CD4-positive, alpha-beta T cell treated with Interleukin-21 for 1 hour (primary cell): ENCODE measurements at places on chromosomes 3 and 15.

- DNase-seq: no peak
Measured at GRCh38 chr3:126083138-126083445, 832 bp downstream of the SLC41A3 start.

GRCh38 chr3:193788189-193788991, 195.4 kb downstream of the OPA1 start:
- peak; percentile 9 for DNase-seq

- DNase-seq: no peak
Measured at GRCh38 chr3:38043486-38043885, 4.5 kb downstream of the DLEC1 start.

- DNase-seq: no peak
Measured at GRCh38 chr3:297585-297984, 101.0 kb downstream of the CHL1 start.

GRCh38 chr3:146339349-146339748, 88.4 kb upstream of the PLSCR4 start:
- no peak for DNase-seq

DNA sequence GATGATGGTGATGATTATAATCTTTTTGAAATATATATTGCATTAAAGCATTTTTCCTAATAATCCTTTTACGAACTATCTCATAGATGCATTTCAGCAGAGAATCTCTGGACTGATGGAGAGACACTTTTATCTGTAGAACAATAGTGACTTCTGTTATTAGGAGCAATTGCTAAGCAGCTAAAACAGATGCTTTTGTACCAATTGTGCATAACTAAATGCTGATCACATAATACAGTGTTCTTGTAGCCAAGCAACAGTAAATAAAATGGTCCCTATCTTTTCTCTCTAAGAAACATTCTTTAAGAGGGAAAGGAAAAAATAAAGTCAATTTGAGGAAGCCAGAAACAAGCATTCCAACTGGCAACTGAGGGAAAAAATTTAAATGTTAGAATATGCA, 405.8 kb upstream of the GOLIM4 start:
- DNase-seq: no peak

DNA sequence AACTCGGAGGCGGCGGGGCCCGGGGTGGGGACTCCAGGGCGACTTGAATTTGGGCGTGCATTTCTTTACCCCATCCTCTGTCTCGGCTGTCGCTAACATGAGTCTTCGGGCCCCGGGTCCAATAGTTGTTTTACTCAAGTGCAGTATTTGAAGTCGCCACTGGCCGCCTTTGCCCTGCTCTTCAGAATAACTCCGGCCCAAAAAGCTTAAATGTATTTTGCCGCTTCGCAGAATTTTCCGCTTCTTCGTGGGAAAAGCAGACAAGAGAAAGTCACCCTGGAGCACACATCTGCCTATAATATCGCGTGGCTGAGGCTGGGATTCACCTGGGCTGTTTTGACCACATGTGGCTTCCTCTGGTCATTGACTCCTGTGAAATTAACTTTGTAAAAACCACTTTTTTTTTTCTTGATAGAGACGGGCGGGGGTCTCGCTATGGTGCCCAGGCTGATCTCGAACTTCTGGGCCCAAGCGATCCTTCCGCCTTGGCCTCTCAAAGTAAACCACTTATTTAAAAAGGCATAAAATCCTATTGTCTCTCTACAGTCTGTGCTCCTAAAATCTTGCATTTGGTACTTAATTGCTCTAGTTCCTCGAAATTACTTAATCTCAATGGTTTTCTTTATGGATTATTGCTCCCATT, 676 bp downstream of the CNOT10 start:
- no peak for DNase-seq

GRCh38 chr15:47964229-47964628, 156.6 kb upstream of the SLC24A5 start:
- DNase-seq: no peak

DNA sequence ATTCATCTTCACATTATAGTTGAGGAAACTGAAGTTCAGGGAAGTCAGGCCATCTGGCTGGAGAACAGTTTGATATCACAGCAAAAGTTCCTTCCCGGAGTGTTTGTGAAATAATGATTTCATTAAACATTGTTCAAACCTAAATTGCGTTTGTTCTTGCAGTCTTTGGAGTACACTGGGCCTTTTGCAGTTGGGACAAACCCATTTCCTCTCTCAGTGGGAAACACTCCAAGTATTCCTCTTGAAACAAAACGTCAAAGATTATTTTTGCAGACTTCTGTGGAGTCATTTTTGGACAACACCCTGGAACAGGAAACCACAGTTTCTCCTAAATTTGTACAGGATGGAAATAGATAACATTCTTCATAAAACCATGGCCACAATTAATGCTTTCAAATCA, 287.5 kb downstream of the PTPRG start:
- no peak for DNase-seq

DNA sequence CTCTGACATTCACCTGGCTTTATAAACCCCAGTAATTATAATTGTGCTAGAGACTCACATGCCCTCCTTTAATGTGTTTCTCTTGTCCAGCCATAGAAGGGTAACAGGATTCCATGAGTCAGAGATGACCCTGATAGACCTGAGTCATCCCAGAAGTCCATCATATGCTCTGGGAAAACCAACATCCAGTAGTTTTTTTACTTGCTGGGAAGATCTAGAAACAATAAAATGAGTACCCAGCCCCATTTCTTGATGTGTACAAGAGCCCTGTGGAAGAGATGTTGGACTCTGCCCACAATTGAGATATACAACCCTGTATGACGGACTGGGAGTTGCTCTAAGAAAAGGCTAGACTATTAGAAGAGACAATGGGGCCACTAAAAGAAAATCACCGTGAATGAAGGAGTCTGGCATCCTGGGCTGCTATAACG, 22.4 kb upstream of the THUMPD3 start:
- no peak for DNase-seq

DNA sequence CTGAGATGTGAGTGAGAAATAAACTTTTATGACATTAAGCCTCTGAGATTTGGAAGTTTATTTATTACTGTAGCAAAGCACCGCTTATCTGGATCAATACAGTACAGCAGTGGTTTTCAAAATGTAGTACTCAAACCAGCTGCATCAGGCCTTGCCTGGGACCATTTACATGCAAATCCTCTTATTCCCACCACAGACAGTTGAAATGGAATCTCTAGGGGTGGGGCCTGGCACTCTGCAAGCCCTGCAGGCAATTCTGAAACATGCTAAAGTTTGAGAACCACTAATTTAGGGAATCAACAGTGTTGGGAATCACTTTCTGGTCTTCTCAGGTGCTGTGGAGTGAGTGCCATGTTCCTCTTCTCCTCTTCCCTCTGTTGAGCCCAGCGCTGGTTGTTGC, 77.8 kb upstream of the TAMM41 start:
- DNase-seq: no peak

DNA sequence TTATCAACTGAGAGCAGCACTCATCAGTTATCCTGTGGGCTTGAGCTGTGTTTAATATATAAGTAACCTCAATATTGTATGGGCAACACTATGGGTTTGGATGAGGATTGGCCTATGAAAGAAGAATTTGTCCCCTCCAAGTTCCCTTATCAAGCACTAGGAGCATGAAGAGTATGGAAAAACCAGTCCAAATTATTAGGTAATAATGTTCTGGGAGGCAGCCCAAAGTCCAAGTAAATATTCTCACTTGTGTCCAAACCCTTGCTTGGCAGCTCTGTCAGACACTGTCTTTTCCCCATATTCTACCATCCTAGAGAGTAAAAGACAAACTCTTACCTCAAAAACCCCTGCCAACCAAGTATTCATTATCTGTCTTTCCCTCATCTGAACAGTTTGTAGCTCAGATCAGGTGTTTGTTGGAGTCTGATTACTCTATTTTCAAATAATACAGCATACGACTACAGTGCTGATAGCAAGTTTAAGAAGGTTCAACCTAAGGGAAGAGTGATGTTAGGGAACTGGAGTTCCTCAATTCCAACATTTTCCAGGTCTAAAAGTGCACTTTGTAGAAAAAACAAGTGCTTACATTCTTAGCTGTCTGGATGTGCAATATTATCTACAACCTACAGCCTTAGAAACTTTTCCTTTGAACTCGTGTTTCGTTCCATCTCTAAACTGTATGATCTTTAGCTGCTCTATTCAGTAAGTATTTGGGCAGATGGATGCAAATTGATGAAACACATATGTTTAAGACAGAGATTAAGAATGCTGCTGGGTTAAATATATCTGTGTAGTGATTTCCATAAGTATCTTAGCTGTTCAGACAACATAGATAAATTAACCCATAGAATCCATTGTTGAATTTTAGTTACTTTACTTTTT, 89.7 kb upstream of the PHLDB2 start:
- DNase-seq: no peak

DNA sequence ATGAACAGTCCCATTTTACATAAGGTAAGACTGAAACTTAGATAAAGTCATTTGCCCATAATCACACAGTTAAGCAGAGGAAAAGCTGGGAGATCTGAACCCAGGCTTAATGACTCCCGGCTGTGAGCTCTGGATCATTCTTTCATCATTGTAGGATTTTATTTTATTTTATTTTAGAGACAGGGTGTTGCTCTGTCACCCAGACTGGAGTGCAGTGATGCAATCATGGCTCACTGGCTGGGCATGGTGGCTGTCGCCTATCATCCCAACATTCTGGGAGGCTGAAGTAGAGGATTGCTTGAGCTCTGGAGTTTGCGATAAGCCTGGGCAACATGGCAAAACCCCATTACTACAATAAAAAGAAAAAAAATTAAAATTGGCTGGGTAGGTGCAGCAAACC, 31.2 kb upstream of the RAF1 start:
- DNase-seq: no peak

- DNase-seq: no peak
Measured at GRCh38 chr15:47965297-47965696, 155.5 kb upstream of the SLC24A5 start.

- DNase-seq: peak; percentile 81
Measured at GRCh38 chr3:52444860-52445793, at the start of gene SEMA3G. Gene SEMA3G (minus strand): TSS chr3:52445103. CDS start chr3:52445027, 76 bp downstream.
